Spleen (tissue), 13 donors: ENCODE measurements at places on chromosomes 12 and 14.

GRCh38 chr12:124720681-124721500 lies 142.8 kb downstream of the SCARB1 start:
- DNase-seq: no peak

GRCh38 chr12:124110372-124110883 lies 137.4 kb downstream of the ZNF664 start:
- DNase-seq: no peak

DNA sequence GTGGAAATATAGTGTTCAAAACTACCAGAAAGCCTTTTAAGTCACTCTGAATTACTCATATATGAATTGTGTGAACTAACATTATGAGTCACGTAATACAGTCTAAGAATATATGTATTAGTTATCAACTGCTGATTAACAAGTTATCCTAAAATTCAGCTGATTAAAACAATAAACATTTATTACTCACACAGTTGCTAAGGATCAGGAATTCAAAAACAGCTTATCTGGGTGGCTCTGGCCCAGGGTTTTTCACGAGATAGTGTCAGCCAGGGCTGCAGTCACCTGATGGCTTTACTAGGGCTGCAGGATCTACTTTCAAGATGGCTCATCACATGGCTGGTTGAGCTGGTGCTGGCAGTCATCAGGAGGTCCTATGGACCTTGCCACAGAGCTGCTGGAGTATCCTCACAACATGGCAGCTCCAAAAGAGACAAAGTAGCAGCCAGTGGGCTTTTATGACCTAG lies 36.5 kb downstream of the CORO1C start:
- DNase-seq: no peak

- DNase-seq: no peak
Measured at GRCh38 chr14:97058074-97058467, 260.9 kb downstream of the VRK1 start.

GRCh38 chr14:49593016-49593415 lies 5.7 kb upstream of the LRR1 start:
- no peak for DNase-seq

DNA sequence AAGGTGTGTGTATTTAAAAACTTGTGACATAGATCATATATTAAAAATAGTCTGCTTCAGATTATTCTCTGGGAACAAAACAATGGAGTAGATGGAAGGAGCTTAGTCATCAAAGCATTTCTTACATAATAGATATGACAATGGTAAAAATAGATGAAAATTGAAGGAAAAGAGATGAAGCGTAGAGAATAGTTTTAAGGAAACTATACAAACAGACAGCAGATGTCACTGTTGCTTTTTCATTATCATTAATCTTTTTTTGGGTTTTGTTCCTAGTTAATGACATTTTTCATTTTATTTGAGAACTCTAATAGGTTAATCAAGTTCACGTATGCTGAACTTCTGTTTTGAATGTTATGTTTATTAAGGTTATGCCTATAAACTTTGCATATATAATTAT lies 149.2 kb upstream of the FBXO33 start:
- DNase-seq: no peak

DNA sequence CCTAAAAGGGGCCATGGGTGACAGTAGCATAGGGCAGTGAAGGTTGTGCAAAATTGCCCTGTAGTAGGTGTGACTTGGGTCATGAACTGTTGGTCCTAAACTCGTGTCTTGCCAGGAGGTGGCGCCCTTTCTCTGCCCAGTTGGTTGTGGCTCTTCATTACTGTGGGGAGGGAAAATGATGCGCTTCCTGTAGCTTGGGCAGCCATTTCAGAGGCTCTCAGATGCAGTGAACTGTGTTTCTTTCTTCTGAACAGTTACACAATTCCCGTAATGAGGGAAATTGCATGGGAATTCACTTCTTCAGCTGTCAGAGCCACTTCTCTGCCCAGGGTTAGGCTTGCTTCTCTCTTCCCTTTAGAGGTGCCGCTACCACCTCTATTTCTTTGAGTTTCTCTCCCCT lies 148.1 kb upstream of the NRXN3 start:
- DNase-seq: no peak

- DNase-seq: no peak
Measured at GRCh38 chr12:53564278-53564677, 57.0 kb upstream of the NPFF start.

GRCh38 chr12:43285159-43285598 lies 266.8 kb downstream of the ADAMTS20 start:
- DNase-seq: no peak
